ENCODE measurements at places on chromosomes 4 and X.

DNA sequence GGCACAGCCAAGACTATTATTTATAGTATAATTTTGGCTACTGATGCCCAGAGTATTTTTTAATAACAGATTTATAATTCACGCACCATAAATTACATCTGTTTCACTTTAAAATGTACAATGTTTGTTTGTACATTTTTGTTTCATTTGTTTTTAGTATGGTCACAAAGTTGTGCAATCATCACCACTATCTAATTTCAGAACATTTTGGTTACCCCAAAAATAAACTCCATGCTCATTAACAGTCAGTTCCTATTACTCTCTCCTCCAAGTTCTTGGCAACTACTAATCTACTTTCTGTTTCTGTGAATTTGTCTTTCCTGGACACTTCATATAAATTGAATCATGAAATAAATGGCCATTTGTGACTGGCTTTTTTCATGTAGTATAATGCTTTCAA lies 176.7 kb downstream of the SH3BGRL start:
- H3K4me1 ChIP-seq = no peaks in the 10 kb centered on the region
- H3K4me3 ChIP-seq = no peak overlapping the region
- DNase-seq = no peak
- no peaks in the 10 kb centered on the region for H3K36me3 ChIP-seq
- H3K27me3 ChIP-seq = no peaks in the 10 kb centered on the region
- H3K27ac ChIP-seq = no peak overlapping the region

DNA sequence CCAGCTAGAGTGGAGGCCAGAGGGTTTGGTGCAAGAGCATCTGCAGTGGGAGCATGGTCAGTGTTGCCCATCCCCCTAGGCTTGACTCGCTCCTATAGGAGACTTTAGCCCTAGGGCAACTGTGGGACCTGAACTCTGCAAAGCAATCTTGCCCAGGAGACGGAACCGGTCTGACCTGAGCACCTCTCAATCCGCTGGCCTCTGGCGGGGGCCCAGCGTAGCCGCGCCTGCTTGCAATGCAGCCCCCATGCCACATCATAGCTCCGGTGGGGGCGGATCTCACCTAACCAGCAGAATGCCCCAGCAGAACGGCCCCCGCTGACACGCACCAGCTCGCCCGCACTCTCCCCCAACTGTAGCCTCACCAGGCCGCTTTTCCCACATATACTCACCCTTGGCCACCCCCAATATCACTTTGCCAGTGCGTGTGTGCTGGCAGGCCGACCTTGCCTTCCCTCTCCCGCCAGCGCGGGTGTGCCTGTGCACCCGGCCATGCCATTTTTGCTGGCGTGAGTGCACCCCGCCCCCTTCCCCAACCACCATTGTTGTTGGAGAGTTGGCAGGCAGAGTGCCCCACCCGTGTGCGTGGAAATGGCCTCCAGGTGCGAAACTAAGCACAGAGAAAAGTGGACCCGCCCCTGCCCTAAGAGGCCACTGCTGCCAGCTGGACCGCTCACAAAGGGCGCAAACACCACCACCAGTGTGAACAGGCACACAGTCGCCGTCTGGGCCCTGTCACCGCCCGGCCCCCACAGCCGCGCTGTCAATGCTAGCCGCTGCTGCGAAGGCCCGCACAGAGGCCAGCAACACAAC lies 5.8 kb downstream of the BEX4 start:
- H3K4me3 ChIP-seq = no peak overlapping the region
- H3K27ac ChIP-seq = no peak overlapping the region
- H3K4me1 ChIP-seq = no peaks in the 10 kb centered on the region

DNA sequence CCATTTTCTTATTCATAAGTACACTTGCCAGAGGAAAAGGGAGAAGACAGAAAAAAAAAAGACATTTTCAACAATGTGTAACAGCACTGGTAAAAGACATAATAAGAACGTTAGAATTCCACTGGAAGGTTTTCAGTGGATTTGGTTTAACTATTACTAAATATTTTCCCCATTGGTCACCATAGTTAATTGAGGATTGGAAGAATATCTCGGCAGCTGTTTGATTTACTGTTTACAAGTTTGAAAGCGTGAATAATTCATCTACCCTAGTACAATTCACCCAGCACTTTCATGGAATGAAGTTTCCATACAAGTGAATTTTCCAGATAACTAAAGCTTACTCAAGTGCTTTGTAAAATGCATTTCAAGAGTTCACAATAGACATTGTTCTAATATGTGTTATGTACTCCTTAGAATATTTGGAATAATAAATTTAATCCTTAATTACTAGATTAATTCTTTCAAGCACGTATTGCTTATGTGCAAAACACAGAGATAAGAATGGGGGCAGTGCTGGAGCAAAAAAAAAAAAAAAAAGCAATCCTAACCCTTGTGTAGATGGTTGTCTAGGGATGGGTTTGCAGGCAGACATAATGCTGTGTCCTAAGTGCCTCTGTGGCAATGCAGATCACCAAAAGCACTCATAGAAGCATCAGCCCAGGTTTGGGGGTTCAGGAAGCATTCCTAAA lies 57.1 kb downstream of the ENPEP start:
- no peaks in the 10 kb centered on the region for H3K27me3 ChIP-seq
- no peak overlapping the region for H3K4me3 ChIP-seq
- peaks cover 6% of the 10 kb centered on the region for H3K4me1 ChIP-seq
- H3K36me3 ChIP-seq = no peaks in the 10 kb centered on the region
- H3K27ac ChIP-seq = peak overlapping the region; percentile 96
- DNase-seq = no peak

GRCh38 chrX:72399816-72400215 lies 94.1 kb upstream of the CITED1 start:
- H3K36me3 ChIP-seq = peaks cover 5% of the 10 kb centered on the region
- H3K4me1 ChIP-seq = peaks cover 4% of the 10 kb centered on the region
- H3K27ac ChIP-seq = no peak overlapping the region
- no peak for DNase-seq

DNA sequence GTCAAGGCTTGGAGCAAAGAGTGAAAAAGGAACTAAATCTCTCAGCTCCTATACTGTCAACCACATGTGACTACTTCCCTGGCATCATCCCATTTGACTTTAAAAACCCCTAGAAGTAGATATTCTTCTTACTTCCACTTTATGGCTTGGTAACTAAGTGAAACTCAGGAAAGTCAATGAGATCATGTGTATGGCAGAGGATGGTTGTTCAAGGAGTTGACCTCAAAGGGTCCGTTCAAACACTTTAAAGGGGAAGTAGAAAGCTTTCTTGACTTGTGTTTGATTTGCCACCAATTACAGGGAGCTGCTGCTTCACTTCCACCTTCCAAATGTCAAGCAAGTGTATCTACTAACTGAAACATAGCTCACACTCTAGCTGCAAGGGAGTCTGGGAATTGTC lies 187.2 kb downstream of the RAB28 start:
- no peak for DNase-seq
- no peak overlapping the region for H3K27ac ChIP-seq
- H3K36me3 ChIP-seq = peaks cover 6% of the 10 kb centered on the region

GRCh38 chr4:90889171-90889570 lies 762.0 kb downstream of the CCSER1 start:
- H3K4me3 ChIP-seq = no peak overlapping the region
- H3K36me3 ChIP-seq = no peaks in the 10 kb centered on the region
- no peaks in the 10 kb centered on the region for H3K27me3 ChIP-seq
- H3K4me1 ChIP-seq = no peaks in the 10 kb centered on the region
- peak; percentile 43 for DNase-seq

DNA sequence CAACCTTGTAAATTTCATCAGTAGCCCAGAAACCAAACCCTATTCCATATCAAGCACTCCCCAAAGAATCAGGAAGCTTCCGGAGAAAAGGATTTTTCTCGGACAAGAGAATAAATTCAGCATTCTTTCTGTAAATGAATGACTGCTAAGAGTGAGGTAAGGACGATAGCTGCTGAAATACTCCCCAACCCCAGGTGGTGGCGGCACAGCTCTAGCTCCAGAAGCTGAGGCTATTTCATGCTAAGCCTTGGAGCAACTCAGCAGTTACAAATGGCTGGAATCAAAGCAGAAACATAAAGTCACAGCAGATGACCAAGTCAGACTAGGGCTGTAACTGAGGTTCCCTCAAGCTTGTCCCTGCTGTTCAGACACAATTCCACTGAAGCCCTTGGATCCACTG lies 13.9 kb upstream of the PCDH19 start:
- no peak overlapping the region for H3K4me3 ChIP-seq
- H3K27ac ChIP-seq = no peak overlapping the region
- H3K4me1 ChIP-seq = no peaks in the 10 kb centered on the region
- peaks cover 19% of the 10 kb centered on the region for H3K27me3 ChIP-seq

DNA sequence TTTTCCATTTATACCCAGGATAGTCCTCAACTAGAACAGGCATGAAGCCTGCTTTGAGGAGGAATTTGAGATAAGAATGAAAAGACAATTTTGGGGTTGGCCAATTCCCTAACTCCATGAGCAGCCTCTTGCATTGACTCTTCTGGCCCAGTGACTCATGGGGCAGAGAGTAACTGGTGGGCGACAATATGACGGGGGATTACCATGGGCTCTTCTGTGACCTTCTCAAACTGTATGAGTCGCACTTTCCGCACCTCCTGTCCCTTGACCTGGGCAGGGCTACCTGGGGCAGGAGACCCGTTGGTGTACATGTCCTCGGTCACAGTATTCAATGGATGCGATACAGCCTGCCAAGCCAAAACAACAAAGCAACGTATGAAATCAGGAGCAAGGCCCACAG lies 13.3 kb downstream of the MPP1 start:
- no peak overlapping the region for H3K27ac ChIP-seq
- H3K36me3 ChIP-seq = no peaks in the 10 kb centered on the region
- DNase-seq = no peak
- H3K4me1 ChIP-seq = peaks cover 5% of the 10 kb centered on the region
- no peak overlapping the region for H3K4me3 ChIP-seq
- H3K27me3 ChIP-seq = peaks cover 25% of the 10 kb centered on the region

GRCh38 chrX:46034868-46035267 lies 510.4 kb downstream of the ZNF674 start:
- no peaks in the 10 kb centered on the region for H3K4me1 ChIP-seq
- no peak overlapping the region for H3K4me3 ChIP-seq
- no peak for DNase-seq
- H3K27me3 ChIP-seq = peaks cover 20% of the 10 kb centered on the region
- H3K36me3 ChIP-seq = no peaks in the 10 kb centered on the region

GRCh38 chrX:129706400-129707072 lies 32.2 kb upstream of the XPNPEP2 start:
- DNase-seq = peak; percentile 58
- H3K4me3 ChIP-seq = no peak overlapping the region
- peaks cover 66% of the 10 kb centered on the region for H3K27me3 ChIP-seq
- H3K4me1 ChIP-seq = peaks cover 9% of the 10 kb centered on the region

GRCh38 chr4:61864286-61864685 lies 664.2 kb downstream of the ADGRL3 start:
- no peak overlapping the region for H3K27ac ChIP-seq
- no peak for DNase-seq

GRCh38 chrX:95059909-95060308 lies 1385.9 kb downstream of the FAM133A start:
- no peak overlapping the region for H3K27ac ChIP-seq
- H3K27me3 ChIP-seq = peaks cover 37% of the 10 kb centered on the region
- no peaks in the 10 kb centered on the region for H3K36me3 ChIP-seq
- peaks cover 10% of the 10 kb centered on the region for H3K4me1 ChIP-seq

DNA sequence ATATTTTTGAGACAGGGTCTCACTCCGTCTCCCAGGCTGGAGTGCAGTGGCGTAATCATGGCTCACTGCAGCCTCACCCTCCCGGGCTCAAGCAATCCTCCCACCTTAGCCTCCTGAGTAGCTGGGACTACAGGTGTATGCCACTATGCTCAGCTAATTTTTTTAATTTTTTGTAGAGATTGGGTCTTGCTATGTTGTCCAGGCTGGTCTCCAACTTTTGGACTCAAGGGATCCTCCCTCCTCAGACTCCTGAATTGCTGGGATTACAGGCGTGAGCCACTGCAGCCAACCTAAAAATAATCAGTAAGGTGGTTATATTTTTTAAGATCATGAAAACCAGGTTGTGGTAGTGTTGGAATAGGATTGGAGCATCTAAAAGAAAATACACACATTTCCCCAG lies 38.1 kb downstream of the TMEM156 start:
- no peaks in the 10 kb centered on the region for H3K36me3 ChIP-seq
- no peaks in the 10 kb centered on the region for H3K27me3 ChIP-seq
- no peaks in the 10 kb centered on the region for H3K4me1 ChIP-seq
- H3K4me3 ChIP-seq = no peak overlapping the region

- peaks cover 4% of the 10 kb centered on the region for H3K4me1 ChIP-seq
- H3K4me3 ChIP-seq = no peak overlapping the region
- no peak for DNase-seq
- no peaks in the 10 kb centered on the region for H3K27me3 ChIP-seq
- H3K36me3 ChIP-seq = no peaks in the 10 kb centered on the region
Measured at GRCh38 chr4:44017422-44017739, 431.2 kb downstream of the KCTD8 start.

GRCh38 chrX:86421771-86422170 lies 273.5 kb downstream of the DACH2 start:
- H3K4me3 ChIP-seq = no peak overlapping the region
- no peak overlapping the region for H3K27ac ChIP-seq
- DNase-seq = no peak
- no peaks in the 10 kb centered on the region for H3K4me1 ChIP-seq
- no peaks in the 10 kb centered on the region for H3K27me3 ChIP-seq

DNA sequence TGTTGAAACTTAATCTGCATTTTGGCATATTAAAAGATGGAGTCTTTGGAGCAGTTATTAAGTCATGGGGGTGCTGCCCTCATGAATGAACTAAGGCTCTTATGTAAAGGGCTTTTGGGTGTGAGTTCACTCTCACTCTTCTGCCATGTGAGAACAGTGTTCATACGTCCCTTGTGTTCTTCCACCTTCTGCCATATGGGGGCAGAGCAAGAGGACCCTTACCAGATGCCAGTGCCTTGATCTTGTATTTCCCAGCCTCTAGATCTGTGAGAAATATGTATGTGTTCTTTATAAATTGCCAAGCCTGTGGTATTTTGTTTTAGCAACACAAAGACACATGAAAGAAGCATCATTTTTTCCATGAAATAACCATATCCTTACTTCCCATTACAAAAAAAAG lies 213.9 kb downstream of the SPOCK3 start:
- H3K27ac ChIP-seq = no peak overlapping the region
- H3K36me3 ChIP-seq = no peaks in the 10 kb centered on the region
- H3K4me1 ChIP-seq = peaks cover 5% of the 10 kb centered on the region
- DNase-seq = peak; percentile 27
- H3K27me3 ChIP-seq = no peaks in the 10 kb centered on the region

DNA sequence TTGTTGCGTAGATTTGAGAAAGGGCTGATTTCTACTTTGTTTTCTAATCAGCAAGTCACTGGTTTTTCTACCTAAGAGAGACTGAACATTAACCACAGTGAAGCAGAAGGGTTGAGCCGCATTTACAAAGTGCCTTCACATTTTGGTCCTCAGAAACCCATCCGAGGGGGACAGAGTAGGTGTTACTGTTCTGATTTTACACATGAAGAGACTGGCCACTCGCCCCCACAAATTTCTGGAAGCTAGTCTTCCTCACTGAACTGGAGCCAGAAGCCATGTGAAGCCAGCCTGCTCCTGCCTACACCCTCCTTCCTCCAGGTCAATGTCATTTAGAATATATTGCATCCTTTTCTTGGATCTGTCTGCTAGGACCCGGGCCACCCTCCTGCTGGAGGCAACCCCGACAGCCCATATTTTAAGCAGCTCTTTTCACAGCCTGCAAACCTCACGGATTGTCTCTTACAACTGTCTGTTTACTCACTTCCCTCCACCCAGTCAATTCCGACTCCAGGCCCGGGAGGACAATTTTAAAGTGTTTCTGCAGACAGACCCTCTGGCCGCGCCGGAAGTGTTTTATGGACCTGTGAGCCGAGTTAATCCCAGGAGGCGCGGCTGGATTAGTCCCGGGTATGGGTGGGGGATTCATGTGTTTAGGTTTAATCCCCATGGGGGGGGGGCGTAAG lies 73.2 kb upstream of the BCOR start:
- DNase-seq = no peak
- H3K27me3 ChIP-seq = peaks cover 25% of the 10 kb centered on the region

- H3K27ac ChIP-seq = no peak overlapping the region
- H3K4me3 ChIP-seq = no peak overlapping the region
- peaks cover 11% of the 10 kb centered on the region for H3K4me1 ChIP-seq
- no peaks in the 10 kb centered on the region for H3K36me3 ChIP-seq
- H3K27me3 ChIP-seq = peaks cover 29% of the 10 kb centered on the region
Measured at GRCh38 chrX:136275553-136275952, 24.4 kb upstream of the MAP7D3 start.
